Right lung (tissue), 10 donors: ENCODE measurements at places on chromosomes 11 and 22.

DNA sequence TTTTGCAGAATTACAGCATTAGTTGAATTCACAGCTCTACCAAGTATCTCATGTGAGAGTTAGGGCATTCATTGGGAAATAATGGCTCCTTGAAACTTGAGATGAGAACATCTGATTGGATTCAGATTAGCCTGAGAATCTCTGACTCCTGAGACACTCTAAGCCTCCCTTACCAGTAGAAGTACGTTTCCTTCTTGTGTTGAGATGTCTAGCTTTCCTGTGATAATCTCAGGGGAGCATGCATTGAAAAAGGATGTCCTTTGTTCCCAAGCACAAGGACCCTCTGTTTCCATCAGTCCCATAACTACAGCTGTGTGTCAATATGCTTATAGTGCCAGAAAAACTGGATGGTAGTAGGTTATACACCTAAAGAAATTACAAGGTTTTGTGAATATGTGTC is 35.2 kb upstream of the RDX start:
- DNase-seq, result no peak

DNA sequence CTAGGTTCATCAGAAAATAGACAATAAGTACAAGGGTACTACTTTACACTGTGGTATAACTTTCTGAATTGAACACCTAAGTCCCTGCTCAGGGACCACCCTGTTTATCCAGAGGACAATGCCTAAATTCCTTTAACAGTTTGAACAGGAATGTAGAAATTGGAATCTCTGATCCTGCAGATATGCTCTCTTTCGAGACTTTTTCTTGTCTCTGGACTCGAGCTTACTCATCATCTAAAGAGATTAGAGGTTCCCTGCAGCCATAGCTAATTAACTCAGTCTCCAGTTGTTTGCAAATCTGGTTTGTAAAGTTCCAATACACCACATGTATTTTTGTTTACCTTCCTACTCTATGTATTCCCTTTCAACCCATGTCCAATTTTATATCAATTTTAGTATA is 1.0 kb downstream of the HOATZ start:
- DNase-seq, result no peak

DNA sequence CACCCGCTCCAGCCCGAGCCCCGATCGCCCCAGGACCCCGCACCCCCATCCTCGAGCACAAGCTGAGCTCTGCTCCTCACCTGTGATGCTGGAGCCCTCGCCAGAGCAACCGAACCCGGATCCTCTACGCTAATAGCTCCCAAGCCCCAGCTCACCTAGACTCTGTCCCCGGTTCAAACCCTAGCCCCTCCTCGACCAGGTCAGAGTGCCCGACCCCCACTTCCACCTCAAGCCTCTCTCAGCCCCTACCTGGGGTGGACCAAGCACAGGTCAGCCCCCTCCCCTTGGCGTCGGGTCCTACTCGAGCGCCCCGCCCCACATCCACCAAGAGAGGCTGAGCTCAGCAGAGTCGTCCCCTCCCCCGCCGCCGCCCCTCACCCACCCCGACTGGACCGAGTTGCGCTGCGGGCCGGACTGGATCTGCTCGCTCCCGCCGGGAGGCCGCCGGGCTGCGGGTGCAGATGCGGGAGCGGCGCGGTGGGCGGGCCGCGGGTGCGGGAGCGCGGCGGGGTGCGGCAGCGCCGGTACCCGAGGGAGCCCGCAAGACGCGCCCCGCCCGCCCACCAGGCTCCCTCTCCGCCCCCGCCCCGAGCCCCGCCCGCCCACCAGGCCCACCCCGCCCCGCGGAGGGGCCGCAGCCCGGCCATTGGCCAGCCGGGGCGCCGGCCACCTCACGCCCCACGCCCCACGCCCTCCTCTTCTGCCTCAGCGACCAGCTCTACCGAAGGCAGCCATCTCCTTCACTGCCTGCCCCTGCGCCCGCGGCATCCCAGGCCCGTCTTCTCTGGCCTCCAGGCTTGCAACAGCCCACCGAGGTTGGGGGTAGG is 577 bp upstream of the DKK3 start:
- DNase-seq, result peak; percentile 60

GRCh38 chr11:120303004-120303637 is 22.0 kb upstream of the TLCD5 start:
- peak; percentile 38 for DNase-seq

DNA sequence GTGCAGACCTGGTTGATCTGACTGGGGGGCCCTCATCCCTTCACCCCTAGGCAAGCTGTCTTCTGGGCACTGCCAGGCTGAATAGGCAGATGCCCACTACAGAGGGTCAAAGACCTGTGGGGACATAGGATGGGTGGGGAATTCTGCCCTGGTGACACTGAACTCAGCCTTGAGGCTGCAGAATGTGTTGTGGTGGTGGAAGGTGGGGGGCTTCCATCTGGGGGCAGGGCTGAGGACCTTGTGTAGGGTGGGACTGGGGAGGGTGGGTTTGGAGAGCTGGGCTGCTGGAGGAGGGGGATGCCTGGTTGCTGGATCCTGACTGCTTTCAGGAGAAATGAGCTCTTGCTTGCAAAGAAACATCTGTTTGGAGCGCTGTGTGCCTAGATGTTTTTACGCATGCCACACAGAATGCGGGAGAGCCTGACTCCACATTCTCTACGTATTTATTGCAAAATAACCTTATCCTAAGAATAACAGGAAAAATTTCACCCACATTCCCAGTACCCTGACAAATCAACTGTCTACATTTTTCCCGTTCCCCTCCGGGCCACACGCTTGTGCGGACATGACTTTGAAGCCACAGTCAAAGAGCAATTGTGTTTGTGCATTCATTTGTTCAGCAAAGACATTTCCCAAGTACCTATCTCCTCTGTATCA is 18.3 kb downstream of the SMIM38 start:
- DNase-seq, result peak; percentile 62

DNA sequence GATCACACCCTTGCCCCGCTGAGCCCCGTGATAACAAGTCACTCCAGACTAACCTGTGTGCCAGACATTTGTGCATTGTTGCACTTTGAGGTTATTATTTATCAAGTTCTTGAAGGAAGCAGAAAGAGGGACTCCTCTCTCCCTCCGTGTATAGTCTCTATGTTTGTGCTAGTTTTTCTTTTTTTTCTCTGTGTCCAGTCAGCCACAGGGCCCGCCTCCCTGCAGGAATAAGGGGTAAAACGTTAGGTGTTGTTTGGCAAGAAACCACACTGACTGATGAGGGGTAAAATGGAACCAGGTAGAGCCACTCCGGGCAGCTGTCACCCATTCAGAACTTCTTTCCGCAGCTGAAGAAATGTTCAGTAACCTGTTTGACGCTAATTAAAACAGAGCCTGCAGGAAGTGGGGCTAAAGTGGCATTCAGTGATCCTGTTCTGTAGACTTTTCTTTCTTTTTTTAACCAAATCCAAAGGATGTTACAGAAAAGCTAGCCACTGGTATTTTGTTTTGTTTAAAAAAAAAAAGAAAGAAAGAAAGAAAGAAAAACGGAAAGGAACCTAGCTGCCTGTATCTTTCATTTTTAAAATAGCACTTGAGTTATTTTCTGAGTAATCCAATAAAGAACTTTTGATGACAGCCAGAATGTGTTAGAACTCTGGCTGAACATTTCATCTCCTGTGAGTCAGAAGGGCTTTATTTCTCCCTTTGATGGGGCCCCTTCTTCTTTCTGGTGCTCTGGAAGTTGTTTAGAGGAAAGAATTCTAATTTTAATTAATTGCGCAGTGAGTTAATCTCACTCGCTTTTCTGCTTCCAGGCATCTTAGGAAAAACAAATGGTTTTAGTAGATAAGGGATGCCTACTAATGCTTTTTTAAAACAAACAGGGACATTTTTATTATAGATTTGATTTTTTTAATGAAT is 58.2 kb downstream of the COMMD9 start:
- DNase-seq, result no peak

- DNase-seq, result no peak
These were observed 73.3 kb upstream of the FAR1 start for GRCh38 chr11:13595166-13595565.

DNA sequence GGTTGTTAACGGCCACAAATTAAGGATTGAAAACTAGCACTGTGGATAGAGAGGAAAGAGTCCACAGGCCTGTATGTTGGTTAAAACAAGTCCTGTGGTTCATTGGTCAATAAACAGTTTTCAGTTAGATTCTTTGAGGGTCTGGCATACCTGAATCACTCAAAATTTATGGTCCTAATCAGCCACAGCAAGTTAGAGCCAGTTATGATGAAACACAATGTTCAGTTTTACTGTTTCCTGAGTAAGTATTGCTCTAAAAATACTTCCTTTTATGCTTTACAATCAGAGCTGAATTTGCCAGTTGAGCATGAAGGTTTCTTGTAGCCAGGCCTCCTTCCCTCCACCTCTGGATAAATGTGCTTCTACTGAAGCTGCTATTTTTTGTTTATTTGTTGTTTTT is 12.9 kb upstream of the CAT start:
- DNase-seq, result no peak

DNA sequence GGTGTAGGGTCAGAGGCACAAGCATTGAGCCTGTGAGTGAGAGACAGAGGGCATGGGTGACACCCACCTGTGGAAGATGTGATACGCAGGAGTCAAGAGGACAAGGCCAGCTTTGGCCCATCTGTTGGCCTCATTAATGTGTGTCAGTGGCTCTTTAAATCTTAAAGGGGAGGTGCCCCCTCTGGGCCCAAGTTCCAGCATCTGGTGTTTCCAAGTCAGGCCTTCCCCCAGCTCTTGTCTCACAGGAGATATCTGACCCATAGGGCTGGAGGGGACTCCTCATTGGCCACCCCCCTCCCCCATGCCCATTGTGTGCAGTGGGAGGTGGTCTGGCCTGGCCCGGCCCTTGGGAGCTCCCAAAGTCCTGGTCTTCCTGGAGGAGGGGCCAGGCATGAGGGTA is 8.9 kb downstream of the KCNK7 start:
- no peak for DNase-seq

DNA sequence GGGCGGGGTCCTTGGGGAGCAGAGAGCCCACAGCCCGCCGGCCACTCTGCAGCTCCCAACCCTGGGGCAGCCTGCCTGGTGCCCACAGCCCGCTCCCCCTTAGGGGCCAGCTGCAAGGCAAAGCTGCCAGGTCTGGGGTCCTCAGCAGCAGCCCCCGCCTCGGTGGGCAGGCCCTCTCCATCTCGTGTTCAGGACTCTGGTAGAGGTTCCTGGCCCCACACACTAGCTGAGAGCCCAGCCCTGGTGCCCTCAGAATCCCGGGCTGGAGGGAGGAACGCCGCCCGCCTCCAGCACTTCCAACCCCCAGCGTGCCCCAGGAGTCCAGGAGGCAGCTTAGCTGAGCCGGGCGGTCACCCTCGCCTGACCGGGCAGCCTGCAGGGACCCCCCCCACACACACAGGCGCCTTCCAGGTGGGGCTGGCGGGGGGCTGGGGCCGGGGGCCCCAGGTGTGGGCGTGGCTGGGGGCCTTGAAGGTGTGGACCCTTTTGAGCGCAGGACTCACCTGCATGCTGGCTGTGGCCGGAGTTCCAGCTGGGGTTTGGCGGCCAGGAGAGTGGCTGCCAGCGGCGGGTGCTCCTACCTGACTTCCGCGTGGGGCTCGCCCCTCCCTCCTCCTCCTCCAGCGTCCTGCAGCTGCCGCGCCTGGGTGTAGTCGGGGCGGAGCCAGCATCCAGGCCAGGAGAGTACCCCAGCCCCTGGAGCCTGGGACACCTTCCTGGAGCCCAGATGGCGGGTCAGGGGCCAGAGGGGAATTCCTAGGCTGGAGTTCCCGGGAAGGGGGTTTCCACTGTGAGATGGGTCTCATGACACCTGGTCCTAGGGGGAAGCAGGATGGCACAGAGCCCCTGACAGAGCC is at the start of gene ANO9:
ANO9 (minus strand) TSS at position 594 of the 857 bp plus-strand sequence; CDS start at position 509, 85 bp downstream.
- DNase-seq, result no peak

DNA sequence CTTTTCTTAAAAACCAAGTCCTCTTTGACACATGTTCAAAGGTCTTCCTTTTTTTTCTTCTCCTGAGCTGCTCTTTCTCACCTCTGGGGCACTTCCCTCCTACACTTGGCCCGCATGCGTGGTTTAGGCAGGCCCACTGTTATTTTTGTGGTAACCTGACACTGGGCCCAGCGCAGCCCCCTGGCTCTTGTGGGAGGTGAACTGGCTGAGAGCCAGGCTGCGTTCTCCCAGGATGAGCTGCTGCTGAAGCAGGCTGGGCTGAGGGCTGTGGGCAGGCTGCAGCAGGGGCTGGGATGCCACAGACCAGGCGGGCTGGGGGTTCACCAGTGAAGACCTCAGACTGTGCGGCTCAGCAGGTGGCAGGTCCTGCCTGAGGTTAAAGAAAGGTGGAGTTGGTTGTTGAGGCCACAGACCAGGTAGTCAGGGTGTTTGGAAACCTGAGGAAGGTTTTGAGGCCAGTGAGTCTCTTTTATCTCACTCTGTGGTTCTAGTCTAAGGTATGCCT is 72.4 kb downstream of the TEAD1 start:
- peak; percentile 79 for DNase-seq

- no peak for DNase-seq
These were observed 151.4 kb downstream of the FBXO7 start for GRCh38 chr22:32625985-32626384.

DNA sequence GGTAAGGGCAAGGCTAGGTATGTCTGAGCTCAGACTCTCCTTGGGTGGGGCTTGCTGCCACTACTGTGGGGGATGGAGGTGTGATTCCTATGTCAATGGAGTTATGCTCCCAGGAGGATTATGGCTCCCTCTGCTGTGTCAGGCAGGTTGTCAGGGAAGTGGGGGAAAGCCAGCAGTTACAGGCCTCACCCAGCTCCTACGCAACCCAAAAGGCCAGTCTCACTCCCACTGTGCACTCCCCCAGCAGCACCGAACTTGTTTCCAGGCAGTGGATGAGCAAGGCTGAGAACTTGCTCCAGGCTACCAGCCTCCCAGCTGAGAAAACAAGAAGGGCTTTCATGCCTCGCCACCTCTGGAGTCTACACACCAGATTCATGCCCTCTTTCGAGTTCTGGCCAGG is 18.2 kb downstream of the C11orf91 start:
- no peak for DNase-seq

- no peak for DNase-seq
These were observed 1.9 kb upstream of the MOGAT2 start for GRCh38 chr11:75715688-75716087.

DNA sequence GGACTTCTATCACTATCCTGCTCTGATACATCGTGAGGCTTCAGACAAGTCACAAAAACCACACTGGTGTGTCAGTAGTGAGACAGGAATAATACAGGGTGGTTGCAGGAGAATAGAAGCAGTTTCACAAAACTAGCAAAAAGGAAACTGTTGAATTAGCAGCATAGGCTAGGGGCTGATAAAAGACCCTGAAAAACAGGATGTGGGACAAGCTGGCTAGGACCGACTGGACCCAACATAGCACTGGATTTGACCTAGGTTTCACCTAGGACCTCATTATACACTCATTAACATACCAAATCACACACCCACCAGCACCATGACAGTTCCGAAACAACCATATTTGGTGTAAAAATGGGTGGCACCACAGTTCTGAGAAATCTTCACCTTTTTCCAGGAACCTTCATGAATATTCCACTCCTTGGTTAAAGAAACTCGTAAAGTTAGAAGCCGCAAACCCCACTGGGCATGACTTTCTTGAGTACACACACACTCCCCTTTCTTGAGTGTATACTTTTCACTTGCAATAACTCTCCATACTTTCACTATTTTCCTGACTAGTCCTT is 76.2 kb downstream of the SLC1A2 start:
- no peak for DNase-seq

DNA sequence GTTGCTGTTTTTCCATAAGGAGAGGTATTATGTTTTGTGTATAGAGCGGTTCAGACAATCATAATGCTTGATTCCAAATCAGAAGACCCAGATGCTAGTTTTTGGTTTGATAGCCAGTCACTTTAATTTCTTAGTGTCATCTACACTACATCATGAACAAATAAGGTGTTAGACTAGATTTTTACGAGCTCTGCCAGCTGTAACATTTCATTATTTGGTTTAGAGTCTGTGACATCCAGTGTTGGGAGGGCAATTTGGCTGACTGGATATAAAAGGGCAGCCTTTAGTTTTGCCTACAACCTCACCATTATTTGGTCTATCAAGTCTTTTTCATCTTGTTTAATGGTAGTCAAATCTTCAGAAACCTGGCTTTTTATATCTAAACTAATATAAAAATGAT is 30.2 kb upstream of the FBXO3 start:
- DNase-seq, result no peak
